ENCODE measurements at places on chromosomes 7 and 10.

DNA sequence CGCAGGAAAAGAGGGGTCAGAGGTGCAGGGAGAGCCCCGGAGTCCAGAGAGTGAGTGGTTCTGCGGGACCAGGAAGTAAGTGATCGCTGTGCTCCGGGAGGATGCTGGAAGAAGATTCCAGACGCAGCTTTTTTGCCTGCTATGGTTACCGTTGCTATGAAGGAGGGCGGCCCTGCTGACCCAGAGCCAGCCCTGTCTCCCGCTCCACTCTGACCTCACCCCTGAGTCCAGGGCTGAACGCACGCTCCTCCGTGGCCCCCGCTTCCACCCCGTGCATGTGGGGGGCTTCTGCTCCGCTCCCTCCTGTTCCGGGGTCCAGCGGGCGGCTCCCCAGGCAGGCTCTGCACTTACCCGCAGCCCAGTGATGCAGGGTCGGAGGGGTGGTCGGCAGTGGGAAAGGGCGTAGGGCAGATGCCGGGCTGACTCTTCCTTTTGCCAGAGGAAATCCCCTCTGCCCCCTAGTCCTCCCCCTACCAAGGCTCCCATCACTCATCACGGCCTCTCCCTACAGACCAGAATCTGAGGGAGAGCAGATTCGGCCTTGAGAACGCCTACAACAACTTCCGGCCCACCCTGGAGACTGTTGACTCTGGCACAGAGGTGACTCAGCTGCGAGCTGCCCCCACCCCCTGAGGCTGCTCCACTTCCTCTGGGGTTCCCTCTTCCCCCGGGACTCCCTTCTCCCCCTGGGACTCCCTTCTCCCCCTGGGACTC lies 2.7 kb upstream of the MUC17 start:
- peak; percentile 85 for DNase-seq

DNA sequence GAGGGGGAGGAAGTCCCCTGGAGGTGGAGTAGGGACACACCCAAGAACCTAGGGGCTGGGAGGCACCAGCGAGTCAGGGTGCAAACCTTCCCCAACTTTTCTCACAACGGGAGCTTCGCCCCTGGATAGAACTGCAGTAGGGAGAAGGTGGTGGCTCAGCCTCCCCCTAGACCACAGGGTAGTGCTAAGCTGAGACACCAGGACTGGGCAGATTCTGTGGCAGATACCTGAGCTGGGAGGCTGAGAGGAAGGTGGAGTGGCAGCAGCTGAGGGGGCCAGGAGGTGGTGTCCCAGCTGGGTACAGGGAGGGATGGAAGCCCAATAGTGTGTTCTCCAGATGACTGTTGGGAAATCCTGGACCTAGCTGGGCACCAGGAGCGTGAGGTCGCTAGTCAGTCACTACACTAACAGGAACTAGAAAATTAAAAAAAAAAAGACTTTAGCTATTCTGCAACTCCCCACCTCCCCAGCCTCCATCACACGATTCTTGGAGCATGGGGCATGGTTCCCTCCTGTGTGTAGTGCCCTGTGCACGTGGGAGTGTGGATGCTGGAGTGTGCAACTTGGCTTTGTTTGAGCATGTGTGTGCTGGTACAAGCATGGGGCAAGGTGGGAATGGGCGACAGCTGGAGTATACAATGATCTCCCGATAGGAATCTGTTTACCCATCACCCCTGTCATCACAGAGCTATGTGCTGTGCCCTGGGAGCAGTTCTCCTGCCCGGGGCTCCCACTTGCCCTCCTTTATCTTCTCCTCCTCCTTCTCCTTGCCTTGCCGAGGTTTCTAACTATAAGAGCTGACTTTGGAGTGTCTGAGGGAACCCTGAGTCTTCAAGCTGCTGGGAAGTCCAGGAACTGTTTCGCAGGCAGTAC lies 8.8 kb upstream of the TRPV6 start:
- no peak for DNase-seq

DNA sequence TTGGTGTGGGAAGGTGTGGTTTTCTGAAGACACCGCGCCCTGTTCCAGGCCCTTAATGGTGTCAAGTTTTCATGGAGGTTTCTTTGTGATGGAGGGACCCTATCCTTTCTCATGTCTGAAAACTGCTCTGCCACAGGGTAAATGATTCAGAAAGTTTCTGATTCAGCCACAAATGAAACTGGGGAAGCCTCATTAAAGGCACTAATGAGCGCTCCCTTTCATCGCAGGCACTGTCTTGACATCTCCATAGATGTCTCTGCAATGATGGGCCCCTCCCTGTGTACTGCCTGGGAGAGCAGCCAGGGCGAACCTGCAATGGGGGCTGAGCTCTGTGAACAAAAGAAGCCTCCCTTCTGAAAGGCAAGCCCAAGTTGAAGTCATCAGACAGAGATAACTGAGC lies 355.3 kb downstream of the PRPF18 start:
- no peak for DNase-seq

DNA sequence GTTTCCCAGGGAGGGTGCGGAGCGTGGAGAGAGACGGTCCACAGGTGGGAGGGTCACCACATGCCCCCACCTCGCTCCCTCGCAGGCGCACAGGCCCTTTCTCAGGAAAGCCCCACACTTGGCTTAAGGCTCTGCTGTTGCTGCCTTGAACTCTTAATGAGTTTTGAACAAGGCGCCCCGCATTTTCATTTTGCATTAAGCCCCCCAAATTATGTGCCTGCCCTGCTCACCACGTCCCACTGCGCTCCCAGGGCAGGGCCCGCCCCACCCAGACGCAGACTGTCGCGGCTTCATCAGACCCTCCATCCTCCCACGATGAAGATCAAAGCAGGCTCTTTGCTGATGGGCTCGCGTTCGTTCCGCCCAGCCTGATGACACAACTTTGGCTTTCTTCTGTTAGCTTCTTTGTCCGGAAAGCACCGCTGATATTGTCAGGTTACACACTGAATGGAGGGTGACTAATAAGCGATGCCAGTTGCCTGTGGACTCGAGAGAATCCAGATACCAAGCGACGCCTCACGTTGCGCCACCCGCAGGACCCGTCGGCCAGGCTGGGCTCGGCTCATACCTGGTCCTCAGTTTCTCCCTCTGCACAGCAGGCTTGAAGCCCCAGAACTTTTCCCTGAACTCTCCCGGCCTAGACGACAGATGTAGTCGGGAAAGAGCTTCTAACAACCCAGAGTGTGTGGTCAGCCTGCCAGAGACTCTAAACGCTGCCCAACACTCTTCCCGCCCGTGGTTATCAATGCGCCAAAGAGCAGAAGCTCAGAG lies 9.5 kb downstream of the CALML3 start:
- no peak for DNase-seq

DNA sequence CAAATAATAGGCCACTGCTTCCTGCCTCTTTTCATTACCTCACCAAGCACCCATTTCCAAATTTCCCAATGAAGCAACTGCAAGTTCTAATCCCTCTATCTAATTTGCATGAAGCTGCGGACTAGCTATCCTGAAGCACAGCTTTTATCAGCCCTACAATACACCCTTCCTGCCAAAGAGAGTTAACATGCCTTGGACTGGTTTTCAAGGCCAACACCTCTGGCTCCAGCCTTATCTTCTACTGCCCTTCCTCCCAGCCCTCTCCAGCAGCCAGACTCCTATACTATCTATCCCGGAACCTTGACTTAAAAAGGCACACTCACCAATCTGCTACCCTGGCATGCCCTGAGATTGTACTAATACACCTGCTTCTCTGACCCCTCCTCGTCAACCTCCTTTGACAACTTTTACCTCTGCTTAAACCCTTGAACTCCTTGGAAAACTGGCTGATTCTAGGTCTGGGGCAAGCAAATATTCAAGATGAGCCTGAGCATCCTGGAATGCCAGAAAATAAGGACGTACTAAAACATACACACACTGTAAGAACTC lies 73.4 kb downstream of the SGMS1 start:
- no peak for DNase-seq

DNA sequence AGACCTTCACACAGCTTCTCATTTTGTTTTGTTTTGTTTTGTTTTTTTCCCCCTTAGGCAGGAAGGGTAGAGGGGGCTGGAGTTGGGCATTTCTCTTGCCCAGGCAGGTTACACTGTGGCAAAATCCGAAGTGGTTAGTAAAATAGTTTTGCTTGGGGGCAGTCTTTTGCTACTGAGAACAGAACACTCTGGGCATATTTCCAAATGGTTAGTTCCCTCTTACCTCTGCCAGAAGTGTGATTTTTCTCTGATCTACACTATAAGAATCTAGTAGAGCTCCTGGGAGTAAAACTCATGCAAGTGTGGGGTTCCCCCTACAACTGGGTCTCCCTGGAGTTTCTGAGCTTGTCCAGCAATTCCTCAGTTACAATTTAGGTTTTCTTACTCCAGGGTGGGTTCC lies 61.7 kb downstream of the NPS start:
- DNase-seq: no peak

GRCh38 chr7:76238326-76238725 lies 36.6 kb downstream of the SRRM3 start:
- DNase-seq: no peak

GRCh38 chr7:17234030-17234397 lies 64.4 kb upstream of the AHR start:
- DNase-seq: no peak

DNA sequence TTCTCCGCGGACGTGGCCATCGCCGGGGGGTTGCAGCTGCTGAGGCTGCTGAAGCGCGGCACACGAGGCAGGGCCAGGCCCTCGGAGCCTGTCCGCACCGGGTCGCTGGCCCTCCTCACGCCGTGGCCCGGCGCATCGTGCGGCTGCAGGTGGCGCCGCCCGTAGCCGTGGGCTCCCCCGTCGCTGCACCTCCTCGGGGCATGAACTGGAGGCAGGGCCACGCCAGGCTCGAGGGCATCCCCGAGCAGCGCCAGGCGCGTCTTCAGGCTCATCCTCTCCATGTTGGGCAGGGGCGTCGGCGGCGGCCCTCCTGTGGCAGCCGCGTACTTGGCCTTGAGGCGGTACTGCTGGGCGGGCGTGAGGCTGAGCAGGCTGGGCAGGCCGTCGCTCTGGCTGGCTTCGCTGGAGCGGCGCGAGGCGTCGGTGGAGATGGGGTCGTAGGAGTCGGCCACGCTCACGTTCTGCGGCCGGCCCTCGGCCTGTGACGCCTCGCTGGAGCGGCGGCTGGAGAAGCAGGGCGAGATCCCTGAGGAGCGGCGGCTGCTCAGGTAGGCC lies 263.1 kb upstream of the INHBA start:
- no peak for DNase-seq

DNA sequence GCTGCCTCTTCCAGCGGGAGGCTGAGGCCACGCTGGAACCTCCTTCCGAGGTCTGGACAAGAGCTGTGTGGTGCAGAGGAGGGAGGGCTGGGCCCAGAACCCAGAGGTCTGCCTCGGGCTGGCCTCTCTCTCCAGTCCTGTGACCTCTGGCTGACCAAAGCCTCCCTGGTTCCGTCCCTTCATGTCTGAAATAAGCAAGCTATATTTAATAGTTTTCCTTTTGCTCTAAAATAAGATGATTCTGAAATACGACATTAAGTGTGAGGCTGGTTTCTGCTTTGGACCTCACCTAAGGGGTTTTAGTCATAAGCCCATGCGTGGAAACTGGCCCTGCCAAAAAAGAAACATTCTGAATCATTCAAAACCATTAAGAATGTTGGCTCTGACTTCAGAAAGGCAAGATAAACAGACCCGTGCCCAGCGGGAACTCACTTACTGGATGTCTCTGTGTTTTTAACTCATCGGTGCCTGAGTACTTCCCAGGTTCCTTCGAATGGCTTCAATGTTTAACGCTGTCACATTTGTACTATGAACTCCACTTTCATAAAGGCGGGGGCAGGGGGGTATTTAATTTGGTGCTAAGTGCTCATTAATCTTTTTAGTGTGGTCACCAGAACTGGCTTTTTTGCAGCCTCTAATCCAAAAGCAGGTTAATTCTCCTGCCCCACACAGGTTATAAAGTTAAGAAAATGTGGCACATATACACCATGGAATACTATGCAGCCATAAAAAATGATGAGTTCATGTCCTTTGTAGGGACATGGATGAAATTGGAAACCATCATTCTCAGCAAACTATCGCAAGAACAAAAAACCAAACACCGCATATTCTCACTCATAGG lies 157.5 kb upstream of the KLF14 start:
- DNase-seq: peak; percentile 94

GRCh38 chr10:91077549-91078071 lies 142.9 kb upstream of the PCGF5 start:
- DNase-seq: peak; percentile 75

DNA sequence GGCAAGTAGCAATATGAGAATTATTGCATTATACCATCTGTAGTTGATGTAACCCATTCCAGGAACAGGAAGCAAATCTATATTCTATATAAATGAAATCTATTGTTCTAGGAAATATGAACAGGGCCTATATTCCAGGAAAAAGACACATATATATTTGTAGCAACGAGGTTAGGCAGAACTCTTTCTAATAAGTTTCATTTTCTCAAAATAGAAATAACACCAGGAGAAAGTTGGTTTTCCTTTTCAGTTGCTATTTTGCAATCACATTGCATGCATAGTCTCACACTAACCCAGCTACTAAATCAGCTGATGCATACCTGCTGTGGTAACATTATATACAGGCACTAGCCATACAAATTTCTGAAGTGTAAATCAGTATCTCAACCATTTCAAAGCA lies 6.2 kb upstream of the IFIT2 start:
- DNase-seq: peak; percentile 57

- no peak for DNase-seq
These were observed 15.3 kb downstream of the ZFAND4 start for GRCh38 chr10:45657033-45657926.

DNA sequence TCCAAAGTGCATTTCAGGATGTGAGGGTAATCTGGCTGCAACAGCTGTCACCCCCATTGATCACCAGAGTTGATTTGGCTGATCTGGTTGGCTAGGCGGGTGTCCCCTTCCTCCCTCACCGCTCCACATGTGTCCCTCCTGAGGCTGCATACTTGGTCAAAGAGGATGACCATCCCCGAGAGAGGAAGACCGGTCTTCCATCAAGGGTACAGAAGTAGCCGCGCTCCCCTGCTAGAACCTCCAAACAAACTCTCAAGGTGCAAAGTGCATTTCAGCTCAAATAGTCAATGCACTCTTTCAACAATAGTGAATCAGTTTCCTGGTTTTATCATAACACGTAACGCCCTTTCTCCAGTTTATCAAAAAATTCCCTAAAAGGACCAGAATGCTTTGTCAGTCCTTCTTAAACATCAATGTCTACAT lies 44.6 kb downstream of the CARD11 start:
- no peak for DNase-seq

DNA sequence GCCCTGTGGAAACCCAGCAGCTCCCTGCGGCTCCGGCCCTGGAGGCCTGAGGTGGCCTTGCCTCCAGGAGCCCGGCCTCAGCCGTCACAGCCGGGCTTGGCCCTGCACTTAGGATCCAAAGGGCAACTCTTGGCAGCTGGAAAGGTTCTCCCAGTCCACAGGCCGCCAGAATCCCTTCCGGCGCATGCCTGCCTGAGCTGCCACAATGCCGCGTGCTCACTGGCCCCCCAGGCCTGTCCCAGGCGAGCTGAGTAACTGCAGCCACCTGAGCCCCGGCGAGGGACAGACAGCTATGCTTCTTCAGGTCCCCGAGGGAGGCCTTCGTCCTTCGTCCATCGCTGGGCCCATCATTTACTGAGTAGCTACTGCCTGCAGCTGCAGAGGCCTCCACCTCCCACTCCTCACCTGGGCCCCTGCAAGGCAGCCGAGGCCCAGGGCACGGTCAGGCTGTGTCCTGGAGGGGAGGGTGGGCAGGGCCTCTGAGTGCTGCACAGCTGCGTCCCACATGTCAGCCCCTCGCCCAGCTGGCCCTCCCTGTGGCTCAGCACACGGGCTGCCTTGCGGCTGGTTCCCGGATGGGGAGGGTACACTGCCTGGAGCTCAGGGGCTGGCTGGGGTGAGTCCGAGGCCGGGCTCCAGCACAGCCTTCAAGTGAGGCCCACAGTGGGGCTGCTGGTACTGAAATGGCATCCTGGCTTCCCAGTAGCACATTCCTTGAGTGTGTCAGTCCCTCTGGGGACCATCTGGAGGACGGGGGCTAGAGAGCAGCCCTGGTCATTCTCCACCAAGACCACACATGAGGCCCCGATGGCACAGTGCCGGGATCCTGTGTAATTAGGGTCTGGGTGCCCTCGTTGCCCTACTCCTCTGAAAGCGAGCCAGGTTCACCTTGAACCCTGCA lies 172.5 kb downstream of the ELFN1 start:
- peak; percentile 71 for DNase-seq
